ENCODE measurements at places on chromosomes 2 and 18.

- peak; percentile 20 for DNase-seq
Measured at GRCh38 chr18:48580782-48581181, 42.0 kb downstream of the CTIF start.

- peak; percentile 84 for DNase-seq
Measured at GRCh38 chr18:69257861-69258458, 142.7 kb upstream of the DOK6 start.

DNA sequence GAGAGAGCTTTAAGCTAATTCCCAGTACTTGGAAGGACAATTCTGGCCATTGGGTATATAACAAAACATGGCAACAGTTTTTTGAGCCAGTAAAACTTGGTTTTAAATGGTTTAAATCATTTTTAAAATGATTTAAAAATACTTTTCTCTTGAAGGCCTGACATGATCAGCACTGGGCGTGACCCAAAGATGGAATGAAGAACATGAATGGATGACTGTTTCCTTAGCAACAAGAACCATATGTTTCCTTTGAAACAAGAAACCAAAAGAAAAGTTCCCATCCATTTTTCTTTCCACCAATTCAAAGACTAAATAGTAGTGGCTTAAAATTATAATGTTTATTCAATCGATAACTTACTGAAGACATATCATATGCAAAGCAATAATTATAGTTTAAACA lies 348.3 kb upstream of the FIGN start:
- no peak for DNase-seq

GRCh38 chr2:126858436-126858835 lies 40.3 kb upstream of the TEX51 start:
- DNase-seq, result no peak

Measured in AG08395 (cell line).